Cerebellum (tissue), 4 donors: ENCODE measurements at places on chromosomes 3 and 15. TPM values are rescaled to one million over a fixed set of nuclear protein-coding genes. Genes with fewer than 3 reads are reported as not detected.

FAN1 gene
- total RNA-seq: 31.4 TPM

XCR1 gene
- not detected for total RNA-seq

STARD9 gene
- 25.4 TPM for total RNA-seq

TNNC1 gene
- total RNA-seq: 0.64 TPM

UPK1B gene
- not detected for total RNA-seq

DYNLT2B gene
- 31.5 TPM for total RNA-seq

TRH gene
- total RNA-seq: 16.4 TPM

SLC7A14 gene
- 11.9 TPM for total RNA-seq

RGMA gene
- total RNA-seq: 26.3 TPM

TTC21A gene
- total RNA-seq: 9.7 TPM

HCN4 gene
- 5.9 TPM for total RNA-seq

ZNF385D gene
- 99.6 TPM for total RNA-seq

PYGO1 gene
- 55.6 TPM for total RNA-seq

PRR23C gene
- total RNA-seq: not detected

RYR3 gene
- 62.5 TPM for total RNA-seq

HYPK gene
- total RNA-seq: 8.9 TPM

ZNF80 gene
- 0.09 TPM for total RNA-seq

IL20RB gene
- total RNA-seq: 0.45 TPM

CPNE4 gene
- 18.0 TPM for total RNA-seq

DUOXA2 gene
- not detected for total RNA-seq

NDUFB5 gene
- 67.6 TPM for total RNA-seq

BOC gene
- total RNA-seq: 88.6 TPM

C3orf62 gene
- total RNA-seq: 6.6 TPM

SLC38A3 gene
- 6.2 TPM for total RNA-seq

TBL1XR1 gene
- total RNA-seq: 187 TPM

CD96 gene
- 0.36 TPM for total RNA-seq

TTLL13 gene
- total RNA-seq: 0.36 TPM

GOLGA8J gene
- 0.36 TPM for total RNA-seq

TLR9 gene
- total RNA-seq: 0.09 TPM

CCR3 gene
- not detected for total RNA-seq

CCDC32 gene
- total RNA-seq: 15.2 TPM

PIERCE2 gene
- total RNA-seq: 2.5 TPM

CDHR4 gene
- total RNA-seq: not detected

MYL3 gene
- 1.3 TPM for total RNA-seq

TMEM212 gene
- total RNA-seq: not detected

TBC1D2B gene
- total RNA-seq: 18.3 TPM

FOXB1 gene
- total RNA-seq: 0.91 TPM

SYNPR gene
- 6.1 TPM for total RNA-seq

SLITRK3 gene
- total RNA-seq: 14.3 TPM

CLDN18 gene
- total RNA-seq: 0.09 TPM

CNTN6 gene
- total RNA-seq: 24.1 TPM

DOCK3 gene
- total RNA-seq: 30.4 TPM

THSD4 gene
- total RNA-seq: 4.6 TPM

FBXL2 gene
- total RNA-seq: 62.3 TPM

SRGAP3 gene
- 130 TPM for total RNA-seq

CHL1 gene
- 490 TPM for total RNA-seq

TRIM42 gene
- not detected for total RNA-seq

MESP1 gene
- 2.1 TPM for total RNA-seq

SLCO3A1 gene
- total RNA-seq: 5.2 TPM

ROBO2 gene
- 236 TPM for total RNA-seq

RTP4 gene
- total RNA-seq: 0.18 TPM

ZNF662 gene
- 23.0 TPM for total RNA-seq
